MM.1S (cell line): ENCODE measurements at places on chromosomes 11 and 22.

DNA sequence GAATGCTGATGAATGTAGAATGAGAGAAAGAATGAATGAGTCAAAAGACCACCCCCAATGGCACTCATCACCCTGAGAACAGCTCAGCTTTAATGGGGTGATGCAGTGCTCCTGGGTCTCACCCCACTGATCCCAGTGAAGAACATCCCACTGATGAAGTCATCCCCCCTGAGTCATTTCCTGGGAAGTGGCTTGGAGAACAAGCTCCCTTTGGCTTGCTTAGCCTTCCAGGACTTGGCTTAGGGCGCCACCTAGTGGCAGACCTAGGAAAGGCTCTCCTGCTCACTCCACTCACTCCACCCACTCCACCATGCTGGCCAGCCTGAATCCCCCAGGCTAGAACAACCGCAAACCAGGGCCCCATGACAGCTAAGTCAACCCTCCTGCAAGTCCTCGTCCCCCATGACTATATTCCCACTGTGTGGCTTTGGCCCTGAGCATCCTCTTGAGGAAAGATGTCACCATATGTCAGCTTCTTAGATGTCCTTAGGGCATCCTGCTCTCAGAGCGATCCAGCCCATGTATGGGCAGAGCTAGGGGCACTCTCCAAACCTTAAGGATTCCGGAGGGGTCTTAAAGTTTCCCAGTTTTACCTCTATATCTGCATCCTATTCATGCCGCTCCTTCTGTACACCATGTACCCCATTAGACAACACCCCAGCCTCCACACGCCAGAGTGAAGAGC is 17.8 kb upstream of the TMPRSS13 start:
- peak; percentile 67 for DNase-seq

DNA sequence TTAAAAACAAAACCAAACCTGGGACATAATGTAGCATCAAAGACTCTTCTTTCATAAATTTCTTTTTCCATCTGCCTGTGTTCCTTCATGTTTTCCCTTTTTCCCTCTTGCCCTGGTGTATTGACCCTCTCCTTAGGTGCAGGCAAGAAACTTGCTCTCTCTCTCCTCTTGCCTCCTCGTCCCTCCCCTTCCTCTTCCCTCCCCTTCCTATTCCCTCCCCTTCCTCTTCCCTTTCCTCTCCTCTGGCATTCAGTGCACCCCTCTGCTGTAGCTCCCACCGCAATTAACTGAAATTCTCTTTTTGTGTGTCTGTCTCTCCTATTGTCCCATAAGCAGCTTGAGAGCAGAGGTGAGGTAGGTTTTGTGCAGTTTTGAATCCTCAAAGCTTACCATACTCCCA is 49.9 kb downstream of the CSF2RB start:
- DNase-seq = no peak

DNA sequence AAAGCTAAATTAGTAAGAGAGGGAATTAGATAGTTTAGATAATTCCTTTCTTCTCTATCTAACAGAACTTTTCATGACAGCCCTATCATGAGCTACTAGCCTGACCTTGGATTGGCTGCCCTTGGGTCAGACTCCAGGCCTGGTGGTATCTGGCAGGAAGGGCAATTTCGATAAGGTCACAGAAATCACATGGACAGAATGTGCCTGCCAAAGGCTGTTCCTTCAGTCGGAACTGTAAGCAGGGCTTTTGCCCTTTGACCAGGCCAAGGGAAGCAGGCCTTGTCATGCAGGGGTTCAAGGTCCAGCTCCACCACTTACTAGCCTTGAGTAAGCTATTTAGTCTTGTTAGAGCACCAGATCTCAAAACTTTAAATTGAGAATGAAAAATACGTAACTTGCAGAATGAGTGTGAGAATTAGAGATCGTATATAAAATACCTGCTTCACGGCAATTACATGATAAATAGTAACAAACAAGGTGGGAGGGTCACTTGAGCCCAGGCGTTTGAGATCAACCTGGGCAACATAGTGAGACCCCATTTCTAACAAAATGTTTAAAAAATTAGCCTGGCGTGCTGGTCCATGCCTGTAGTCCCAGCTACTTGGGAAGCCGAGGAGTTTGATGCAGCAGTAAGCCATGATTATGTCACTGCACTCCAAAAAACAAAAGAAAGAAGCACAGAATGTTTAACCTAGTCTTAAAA is 60.8 kb upstream of the SC5D start:
- no peak for DNase-seq

DNA sequence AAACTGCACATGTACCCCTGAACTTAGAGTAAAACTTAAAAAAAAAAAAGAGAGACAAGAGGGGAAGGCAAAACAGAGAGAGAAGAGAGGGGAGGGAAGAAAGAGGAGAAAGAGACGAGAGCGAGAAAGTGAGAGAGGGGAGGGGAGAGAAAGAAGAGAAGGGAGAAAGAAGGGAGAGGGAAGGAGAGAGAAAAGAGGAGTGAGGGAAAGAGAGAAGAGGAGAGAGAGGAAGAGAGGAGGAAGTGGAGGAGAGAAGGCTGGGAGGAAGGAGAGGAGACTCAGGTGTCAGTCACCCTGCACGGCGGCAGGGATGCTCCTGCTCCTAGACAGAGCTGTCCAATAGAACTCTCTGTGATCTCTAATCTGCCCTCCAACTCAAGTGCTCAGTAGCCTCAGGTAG is 248.3 kb downstream of the MIAT start:
- DNase-seq = no peak

GRCh38 chr11:26285608-26286007 is 46.3 kb upstream of the ANO3 start:
- DNase-seq = no peak

- no peak for DNase-seq
These were observed 9.5 kb upstream of the ST3GAL4 start for GRCh38 chr11:126345759-126346585.
